H1 (cell line): ENCODE measurements at places on chromosomes 2 and 18. TPM values are rescaled to one million over a fixed set of nuclear protein-coding genes. Genes with fewer than 3 reads are reported as not detected.

GRCh38 chr2:148253685-148254084 is 232.8 kb downstream of the MBD5 start:
- H3K4me1 ChIP-seq: no peaks in the 10 kb centered on the region
- no peaks in the 10 kb centered on the region; the same call in 1 of the 2 replicates for H3K36me3 ChIP-seq
- no peaks in the 10 kb centered on the region for H3K27me3 ChIP-seq
- H3K4me3 ChIP-seq: no peak overlapping the region

DNA sequence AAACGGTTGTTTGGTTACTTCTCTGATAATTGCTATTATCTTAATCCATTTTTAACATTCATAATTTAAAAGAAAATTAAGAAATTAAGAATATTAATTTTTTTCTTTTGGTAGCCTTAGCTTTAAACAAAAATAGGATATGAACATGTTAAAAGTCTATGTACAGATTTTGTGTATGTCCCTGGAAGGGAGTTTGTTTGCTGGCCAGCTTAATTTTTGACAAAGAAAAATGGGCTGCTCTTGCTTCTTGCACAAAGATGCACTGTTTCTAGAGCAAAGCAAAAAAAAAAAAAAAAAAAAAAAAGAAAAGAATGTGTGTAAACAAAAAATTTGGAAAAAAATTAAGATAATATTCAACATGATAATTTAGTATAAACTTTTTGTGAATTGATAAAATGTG is 1.3 kb downstream of the RFTN2 start:
- no peak for DNase-seq
- H3K4me3 ChIP-seq: no peak overlapping the region
- H3K4me1 ChIP-seq: peaks cover 8% of the 10 kb centered on the region
- H3K36me3 ChIP-seq: no peaks in the 10 kb centered on the region
- no peaks in the 10 kb centered on the region for H3K27me3 ChIP-seq

- no peak for DNase-seq
- H3K4me1 ChIP-seq: no peaks in the 10 kb centered on the region
- peaks cover 1% of the 10 kb centered on the region for H3K27me3 ChIP-seq
- H3K27ac ChIP-seq: no peak overlapping the region
- H3K4me3 ChIP-seq: no peak overlapping the region
These were observed 604.8 kb downstream of the CPS1 start for GRCh38 chr2:211161236-211161635.

- DNase-seq: no peak
- no peak overlapping the region for H3K27ac ChIP-seq
- no peaks in the 10 kb centered on the region for H3K27me3 ChIP-seq
- H3K4me1 ChIP-seq: no peaks in the 10 kb centered on the region
- H3K4me3 ChIP-seq: no peak overlapping the region
- H3K36me3 ChIP-seq: no peaks in the 10 kb centered on the region
These were observed 14.7 kb upstream of the DAW1 start for GRCh38 chr2:227856697-227857096.

CD8B gene
- 0.35 and 0.57 TPM in 2 replicates for total RNA-seq

DTNA gene
- total RNA-seq: 29.0 and 32.7 TPM in 2 replicates

DNA sequence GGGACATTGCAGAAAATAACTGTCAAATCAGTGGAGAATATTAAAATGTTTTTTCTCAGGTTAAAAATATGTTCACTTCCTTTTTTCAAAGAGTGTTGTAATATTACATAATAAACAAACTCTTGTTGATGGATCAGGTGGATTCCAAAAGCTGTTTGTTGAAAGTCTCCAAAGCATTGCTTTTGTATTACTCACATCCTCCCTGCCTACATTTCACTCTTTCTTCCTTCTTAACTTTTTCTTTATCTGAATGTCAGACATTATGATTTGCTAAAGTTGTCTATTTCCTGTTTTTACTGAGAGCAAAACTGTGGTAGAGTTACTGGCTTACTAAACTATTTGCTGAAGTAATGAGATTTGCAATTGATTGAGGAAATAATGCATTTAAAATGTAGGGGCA is 92.1 kb downstream of the CDH19 start:
- no peak for DNase-seq
- no peak overlapping the region for H3K4me3 ChIP-seq
- H3K36me3 ChIP-seq: no peaks in the 10 kb centered on the region
- no peaks in the 10 kb centered on the region for H3K27me3 ChIP-seq
- H3K27ac ChIP-seq: no peak overlapping the region

- peak overlapping the region; percentile 79 for H3K4me3 ChIP-seq
- H3K36me3 ChIP-seq: no peaks in the 10 kb centered on the region
- DNase-seq: no peak
- H3K27me3 ChIP-seq: peaks cover 8% of the 10 kb centered on the region
These were observed 1.0 kb downstream of the ZCCHC2 start for GRCh38 chr18:62523631-62524439.

- no peaks in the 10 kb centered on the region; the same call in 1 of the 2 replicates for H3K4me1 ChIP-seq
- DNase-seq: no peak
- H3K36me3 ChIP-seq: no peaks in the 10 kb centered on the region
- no peak overlapping the region for H3K4me3 ChIP-seq
These were observed 16.9 kb downstream of the EML6 start for GRCh38 chr2:54740333-54740732.

OSR1 gene
- total RNA-seq: 0.22 TPM in 1 of 2 replicates, not detected in the other

G6PC2 gene
- total RNA-seq: not detected in 2 replicates

DNA sequence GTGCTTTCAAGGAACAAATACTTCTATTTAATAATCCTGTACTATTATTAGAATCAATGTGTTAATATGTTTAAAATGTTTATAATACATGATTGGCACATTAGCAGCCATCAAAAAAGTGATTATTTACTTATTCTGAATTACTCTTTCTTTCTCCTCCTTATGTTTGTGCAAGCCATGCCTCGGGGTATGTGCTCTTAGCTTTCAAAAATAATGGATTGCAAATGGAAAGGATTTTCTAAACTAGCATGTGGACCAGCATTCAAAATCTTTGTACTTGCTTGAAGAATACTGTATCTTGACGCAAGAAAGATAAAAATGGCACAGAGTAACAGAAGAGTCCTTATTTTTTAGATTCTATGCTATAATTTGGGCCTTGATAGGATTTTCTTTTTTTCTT is 156.5 kb downstream of the CDH7 start:
- H3K4me1 ChIP-seq: no peaks in the 10 kb centered on the region
- H3K27ac ChIP-seq: no peak overlapping the region
- no peaks in the 10 kb centered on the region for H3K36me3 ChIP-seq

GRCh38 chr2:128469203-128469602 is 150.5 kb upstream of the HS6ST1 start:
- no peaks in the 10 kb centered on the region for H3K36me3 ChIP-seq
- no peaks in the 10 kb centered on the region for H3K27me3 ChIP-seq
- H3K27ac ChIP-seq: no peak overlapping the region
- peak; percentile 69 for DNase-seq
- H3K4me3 ChIP-seq: no peak overlapping the region

GRCh38 chr18:61972389-61973264 is 79.8 kb upstream of the RNF152 start:
- DNase-seq: no peak
- no peaks in the 10 kb centered on the region for H3K36me3 ChIP-seq
- H3K27me3 ChIP-seq: no peaks in the 10 kb centered on the region
- no peak overlapping the region for H3K27ac ChIP-seq
- H3K4me3 ChIP-seq: no peak overlapping the region

DNA sequence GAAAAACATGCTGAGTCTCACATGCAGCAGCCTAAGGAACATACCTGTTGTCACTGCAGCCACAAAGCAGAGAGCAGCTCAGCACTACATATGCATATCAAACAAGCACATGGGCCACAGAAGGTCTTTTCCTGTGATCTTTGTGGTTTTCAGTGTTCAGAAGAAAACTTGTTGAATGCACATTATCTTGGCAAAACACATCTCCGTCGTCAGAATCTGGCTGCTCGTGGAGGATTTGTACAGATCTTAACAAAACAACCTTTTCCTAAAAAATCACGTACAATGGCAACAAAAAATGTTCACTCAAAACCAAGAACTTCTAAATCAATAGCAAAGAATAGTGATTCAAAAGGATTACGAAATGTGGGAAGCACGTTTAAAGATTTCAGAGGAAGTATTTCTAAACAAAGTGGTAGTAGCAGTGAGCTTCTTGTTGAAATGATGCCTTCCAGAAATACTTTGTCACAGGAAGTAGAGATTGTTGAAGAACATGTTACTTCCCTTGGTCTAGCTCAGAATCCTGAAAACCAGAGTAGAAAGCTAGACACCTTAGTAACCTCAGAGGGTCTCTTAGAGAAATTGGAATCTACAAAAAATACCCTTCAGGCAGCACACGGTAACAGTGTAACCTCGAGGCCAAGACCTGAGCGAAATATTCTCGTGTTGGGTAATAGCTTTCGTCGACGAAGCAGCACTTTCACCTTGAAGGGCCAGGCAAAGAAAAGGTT is 34.1 kb downstream of the ZNF407 start:
- no peaks in the 10 kb centered on the region for H3K4me1 ChIP-seq
- H3K4me3 ChIP-seq: no peak overlapping the region
- no peaks in the 10 kb centered on the region for H3K36me3 ChIP-seq
- DNase-seq: no peak
- no peak overlapping the region for H3K27ac ChIP-seq

DNA sequence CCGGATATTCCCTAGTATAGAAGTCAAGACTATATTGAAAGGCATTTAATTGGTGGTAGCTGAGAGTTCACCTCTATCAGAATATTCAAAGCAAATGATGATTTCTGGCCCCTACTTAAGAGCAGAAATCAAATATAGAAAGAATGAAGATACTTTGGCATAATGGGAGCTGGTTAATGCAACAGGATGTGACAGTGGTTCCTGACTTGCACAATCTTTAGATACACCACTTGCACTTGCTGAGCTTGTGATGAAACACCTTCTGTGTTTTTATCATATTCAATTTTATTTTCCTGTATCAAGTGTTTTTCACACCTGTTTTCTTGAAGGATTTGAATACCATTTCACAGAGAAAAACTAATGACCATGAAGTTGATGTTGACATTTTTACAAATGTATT is 124.1 kb upstream of the CDH19 start:
- DNase-seq: no peak
- H3K27me3 ChIP-seq: no peaks in the 10 kb centered on the region
- no peaks in the 10 kb centered on the region for H3K4me1 ChIP-seq

GRCh38 chr2:230382108-230382507 is 33.9 kb upstream of the SP100 start:
- no peaks in the 10 kb centered on the region for H3K4me1 ChIP-seq
- no peaks in the 10 kb centered on the region for H3K27me3 ChIP-seq
- no peak overlapping the region for H3K27ac ChIP-seq
- no peak for DNase-seq
- H3K36me3 ChIP-seq: no peaks in the 10 kb centered on the region
- no peak overlapping the region for H3K4me3 ChIP-seq

USP40 gene
- total RNA-seq: 12.0 and 12.9 TPM in 2 replicates

GRCh38 chr2:145813481-145813880 is 1293.6 kb upstream of the ZEB2 start:
- H3K27ac ChIP-seq: no peak overlapping the region
- no peak for DNase-seq
- H3K4me3 ChIP-seq: no peak overlapping the region
- H3K36me3 ChIP-seq: no peaks in the 10 kb centered on the region

- H3K4me1 ChIP-seq: no peaks in the 10 kb centered on the region
- no peak overlapping the region for H3K27ac ChIP-seq
- DNase-seq: no peak
These were observed 1.4 kb upstream of the ZNF396 start for GRCh38 chr18:35378574-35378896.

GRCh38 chr2:171289991-171290390 is 129.3 kb upstream of the TLK1 start:
- no peaks in the 10 kb centered on the region for H3K4me1 ChIP-seq
- no peaks in the 10 kb centered on the region for H3K27me3 ChIP-seq
- no peak overlapping the region for H3K27ac ChIP-seq

- peaks cover 11% of the 10 kb centered on the region for H3K27me3 ChIP-seq
- H3K27ac ChIP-seq: peak overlapping the region; percentile 26
- DNase-seq: no peak
- no peaks in the 10 kb centered on the region for H3K36me3 ChIP-seq
- H3K4me3 ChIP-seq: no peak overlapping the region
- H3K4me1 ChIP-seq: peaks cover 16% of the 10 kb centered on the region
These were observed 77.5 kb downstream of the GFPT1 start for GRCh38 chr2:69309351-69310110.

- H3K27me3 ChIP-seq: no peaks in the 10 kb centered on the region
- no peak overlapping the region for H3K27ac ChIP-seq
- H3K4me1 ChIP-seq: no peaks in the 10 kb centered on the region
- no peak for DNase-seq
These were observed 80.3 kb downstream of the OSBPL1A start for GRCh38 chr18:24317370-24317769.

- H3K4me1 ChIP-seq: peaks cover 4% of the 10 kb centered on the region
- H3K27ac ChIP-seq: no peak overlapping the region
- no peaks in the 10 kb centered on the region for H3K36me3 ChIP-seq
- DNase-seq: peak; percentile 93
These were observed 12.8 kb downstream of the SLC30A3 start for GRCh38 chr2:27249891-27250651.

DNA sequence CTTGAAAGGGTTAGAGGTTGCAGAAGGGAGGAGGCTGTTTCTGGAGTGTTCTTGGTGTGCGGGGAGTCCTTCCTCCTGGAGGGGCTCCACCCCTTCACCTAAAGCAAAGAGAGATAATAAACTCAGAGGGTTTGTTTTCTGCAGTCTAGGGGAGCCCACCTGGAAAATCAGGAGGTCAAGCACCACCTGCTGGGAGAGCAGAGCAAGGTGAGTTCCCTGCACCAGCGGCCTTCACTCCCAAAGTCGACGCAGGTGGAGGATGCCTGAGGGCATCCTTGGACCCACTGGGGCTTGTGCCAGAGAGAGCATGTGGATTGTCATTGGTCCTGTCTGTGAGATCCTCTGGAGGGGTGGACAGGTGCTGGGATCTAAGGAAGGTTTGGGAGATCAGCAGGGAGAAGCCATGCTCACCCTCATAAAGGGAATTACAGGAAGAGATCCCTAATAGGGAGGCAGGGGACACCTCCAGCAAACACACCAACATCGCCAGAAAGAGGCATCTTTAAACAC is 116.7 kb downstream of the KCNF1 start:
- H3K4me1 ChIP-seq: no peaks in the 10 kb centered on the region
- H3K27ac ChIP-seq: no peak overlapping the region
- no peaks in the 10 kb centered on the region for H3K27me3 ChIP-seq

DNAJC5G gene
- total RNA-seq: 1.4 TPM in 2 replicates

PSMA8 gene
- not detected in 2 replicates for total RNA-seq

DNA sequence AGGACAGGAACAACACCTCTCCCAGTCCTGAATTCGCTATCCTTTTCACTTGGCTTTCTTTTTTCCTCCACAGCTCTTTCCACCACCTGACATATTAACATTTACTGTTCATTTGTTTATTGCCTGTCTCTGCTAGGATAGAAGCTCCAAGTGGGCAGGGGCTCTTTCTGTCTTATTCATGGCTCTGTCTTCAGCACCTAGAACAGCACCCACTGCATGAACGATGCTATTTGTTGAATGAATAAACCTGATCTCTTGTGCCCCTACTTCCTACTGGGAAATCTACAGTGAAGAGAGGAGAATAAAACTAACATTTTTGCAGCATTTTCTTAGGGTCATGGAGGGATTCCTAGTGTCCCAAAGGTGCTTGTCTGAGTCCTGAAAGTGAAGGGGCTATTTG is 24.4 kb upstream of the GAREM2 start:
- DNase-seq: no peak
- H3K4me1 ChIP-seq: no peaks in the 10 kb centered on the region
- no peaks in the 10 kb centered on the region for H3K27me3 ChIP-seq

GRCh38 chr18:12492907-12493306 is 85.2 kb downstream of the PRELID3A start:
- no peaks in the 10 kb centered on the region for H3K36me3 ChIP-seq
- no peak overlapping the region for H3K4me3 ChIP-seq
- H3K4me1 ChIP-seq: no peaks in the 10 kb centered on the region
- no peak overlapping the region for H3K27ac ChIP-seq

FHOD3 gene
- total RNA-seq: 10.5 TPM in 2 replicates
